ENCODE measurements at places on chromosomes 1 and 21.

- H3K27me3 ChIP-seq = no peaks in the 10 kb centered on the region
- no peaks in the 10 kb centered on the region for H3K4me1 ChIP-seq
- H3K4me3 ChIP-seq = no peak overlapping the region
- H3K36me3 ChIP-seq = no peaks in the 10 kb centered on the region
- no peak for DNase-seq
- no peak overlapping the region for H3K27ac ChIP-seq
Observed at GRCh38 chr1:246332078-246332477, 175.0 kb downstream of the SMYD3 start.

- no peaks in the 10 kb centered on the region for H3K27me3 ChIP-seq
- no peak for DNase-seq
Observed at GRCh38 chr1:87330057-87330884, 1.6 kb downstream of the LMO4 start.

GRCh38 chr1:160925652-160926244 is 28.9 kb downstream of the ITLN2 start:
- no peak for DNase-seq
- H3K27ac ChIP-seq = no peak overlapping the region
- no peaks in the 10 kb centered on the region for H3K27me3 ChIP-seq
- H3K4me3 ChIP-seq = no peak overlapping the region
- H3K4me1 ChIP-seq = no peaks in the 10 kb centered on the region

DNA sequence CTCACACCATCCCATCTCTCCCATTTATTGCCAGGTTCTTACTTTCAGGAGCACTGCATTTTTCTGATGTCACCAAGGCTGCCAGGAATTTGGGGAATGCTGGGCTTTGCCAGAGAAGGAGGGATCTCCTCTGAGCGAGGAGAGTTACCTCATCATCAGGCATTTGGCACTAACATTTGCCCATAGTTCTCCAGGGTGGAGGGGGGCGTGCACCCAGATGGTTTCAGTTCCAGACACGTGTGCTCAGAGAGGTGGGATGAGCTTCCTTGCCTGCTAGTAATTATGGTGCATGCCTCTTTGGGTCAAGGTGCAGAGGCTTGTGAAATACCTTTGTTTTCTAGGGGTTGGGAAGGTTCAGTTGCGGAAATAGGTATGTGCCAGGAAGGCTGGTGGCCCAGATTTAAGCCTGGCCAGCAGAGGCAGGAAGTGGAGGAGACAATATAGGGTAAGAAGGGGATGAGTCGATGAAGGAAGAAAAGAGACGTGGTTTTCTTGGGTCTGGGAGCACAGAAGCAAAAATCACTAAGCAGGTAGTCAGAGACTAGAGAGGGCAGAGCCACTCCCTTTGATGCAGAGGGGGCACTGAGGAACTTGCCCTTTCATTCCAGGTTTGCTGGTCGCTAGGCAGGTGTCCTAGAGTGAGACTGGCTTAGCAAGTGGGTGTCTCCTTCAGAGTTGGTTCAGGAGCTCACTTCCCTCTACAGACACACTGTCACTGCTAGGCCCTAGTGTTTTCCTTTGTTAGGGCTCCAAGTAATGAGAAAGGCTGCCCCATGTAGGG is 7.2 kb downstream of the TUFT1 start:
- peak overlapping the region; percentile 58 for H3K27ac ChIP-seq

- no peak for DNase-seq
- no peak overlapping the region for H3K27ac ChIP-seq
- no peak overlapping the region for H3K4me3 ChIP-seq
- H3K4me1 ChIP-seq = no peaks in the 10 kb centered on the region
- H3K36me3 ChIP-seq = no peaks in the 10 kb centered on the region
Observed at GRCh38 chr1:75014250-75014649, 119.9 kb upstream of the LHX8 start.

DNA sequence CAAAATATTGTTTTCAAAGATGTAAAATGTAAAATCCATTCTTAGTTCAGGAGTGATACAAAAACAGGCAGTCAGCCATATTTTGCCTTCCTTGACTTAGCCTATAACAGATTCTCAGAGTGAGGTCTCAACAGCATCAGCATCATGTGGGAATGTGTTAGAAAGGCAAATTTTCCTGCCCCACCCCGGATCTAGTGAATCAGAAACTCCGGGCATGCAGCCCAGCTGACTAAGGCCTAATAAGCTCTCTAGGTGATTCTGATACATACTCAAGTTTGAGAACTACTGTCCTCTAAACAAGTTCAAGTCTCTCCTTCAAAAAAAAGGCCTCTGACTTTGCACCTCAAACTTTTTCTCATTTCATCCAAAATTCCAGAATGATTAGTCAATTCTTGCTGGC is 46.9 kb upstream of the PRRC2C start:
- no peaks in the 10 kb centered on the region for H3K4me1 ChIP-seq
- no peaks in the 10 kb centered on the region for H3K36me3 ChIP-seq
- H3K27ac ChIP-seq = no peak overlapping the region
- no peak overlapping the region for H3K4me3 ChIP-seq
- no peak for DNase-seq
- H3K27me3 ChIP-seq = no peaks in the 10 kb centered on the region

GRCh38 chr1:19202396-19202795 is 7.7 kb downstream of the UBR4 start:
- no peak for DNase-seq
- peaks cover 9% of the 10 kb centered on the region for H3K36me3 ChIP-seq
- no peak overlapping the region for H3K27ac ChIP-seq
- H3K4me3 ChIP-seq = no peak overlapping the region

DNA sequence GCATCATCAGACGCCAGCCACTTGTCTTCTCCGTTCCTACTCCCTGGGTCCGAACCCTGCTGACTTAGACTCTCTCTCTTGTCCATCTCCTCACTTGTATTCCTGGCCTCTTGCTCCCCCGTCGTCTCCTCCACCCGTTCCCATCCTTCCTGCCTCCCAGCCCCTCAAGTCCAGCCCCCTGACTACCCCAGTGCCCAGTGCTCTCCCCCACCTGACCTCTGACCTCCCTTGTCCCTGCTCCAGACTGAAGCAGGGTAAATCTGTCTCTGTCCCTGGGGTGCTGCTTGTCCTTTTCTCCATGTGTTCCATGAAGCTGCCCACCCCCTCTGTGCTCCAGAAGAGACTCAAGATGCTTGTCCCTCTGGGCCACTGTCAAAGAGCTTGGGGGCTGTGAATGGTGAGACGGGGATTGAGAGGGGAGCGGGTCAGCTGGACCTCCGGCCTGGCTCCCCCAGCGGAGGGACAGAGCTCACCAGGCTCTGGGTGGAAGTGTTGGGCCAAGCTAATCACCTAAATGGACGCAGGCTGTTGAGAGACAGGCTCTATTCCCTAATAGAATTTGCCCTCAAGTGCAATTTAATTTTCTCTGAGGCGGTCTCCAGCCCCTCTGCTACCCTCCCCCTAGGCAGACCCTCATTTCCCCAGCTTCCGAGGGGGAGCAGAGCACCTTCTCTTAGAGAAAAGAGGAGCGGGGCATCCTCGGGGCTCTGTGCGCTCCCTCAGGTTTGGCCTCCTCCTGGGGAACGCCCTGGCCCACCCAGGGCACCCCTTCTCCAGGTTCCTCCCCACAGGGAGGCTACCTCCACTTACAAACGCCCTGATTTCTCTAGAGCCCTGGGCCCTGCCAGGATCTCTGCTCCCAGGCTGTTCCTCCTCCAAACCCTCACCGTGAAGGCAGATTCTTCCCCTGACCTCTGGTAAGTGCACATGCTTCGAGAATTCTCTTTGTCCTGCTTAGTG is 11.0 kb upstream of the LHX4 start:
- no peaks in the 10 kb centered on the region for H3K36me3 ChIP-seq
- H3K4me3 ChIP-seq = no peak overlapping the region
- H3K4me1 ChIP-seq = no peaks in the 10 kb centered on the region

DNA sequence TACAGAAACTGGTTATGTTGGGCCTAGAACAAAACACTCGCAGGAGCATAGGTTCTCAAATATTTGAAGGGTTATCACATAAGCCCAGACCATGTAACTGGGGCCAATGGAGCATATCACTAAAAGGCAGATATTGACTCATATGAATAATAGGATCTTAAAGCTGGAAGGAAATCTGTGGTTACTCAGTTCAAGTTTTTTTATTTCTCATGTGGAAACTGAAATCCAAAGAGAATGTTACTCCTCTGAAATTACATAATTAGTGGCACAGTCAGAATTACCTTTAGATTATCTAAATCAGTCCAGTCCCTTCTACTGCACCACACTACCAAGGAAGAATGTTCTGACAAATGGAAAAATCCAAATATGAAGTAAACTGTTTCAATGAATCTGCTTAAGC is 12.0 kb downstream of the SLAMF8 start:
- H3K36me3 ChIP-seq = no peaks in the 10 kb centered on the region
- H3K4me1 ChIP-seq = no peaks in the 10 kb centered on the region
- no peak overlapping the region for H3K4me3 ChIP-seq
- H3K27ac ChIP-seq = no peak overlapping the region
- no peak for DNase-seq
- no peaks in the 10 kb centered on the region for H3K27me3 ChIP-seq

DNA sequence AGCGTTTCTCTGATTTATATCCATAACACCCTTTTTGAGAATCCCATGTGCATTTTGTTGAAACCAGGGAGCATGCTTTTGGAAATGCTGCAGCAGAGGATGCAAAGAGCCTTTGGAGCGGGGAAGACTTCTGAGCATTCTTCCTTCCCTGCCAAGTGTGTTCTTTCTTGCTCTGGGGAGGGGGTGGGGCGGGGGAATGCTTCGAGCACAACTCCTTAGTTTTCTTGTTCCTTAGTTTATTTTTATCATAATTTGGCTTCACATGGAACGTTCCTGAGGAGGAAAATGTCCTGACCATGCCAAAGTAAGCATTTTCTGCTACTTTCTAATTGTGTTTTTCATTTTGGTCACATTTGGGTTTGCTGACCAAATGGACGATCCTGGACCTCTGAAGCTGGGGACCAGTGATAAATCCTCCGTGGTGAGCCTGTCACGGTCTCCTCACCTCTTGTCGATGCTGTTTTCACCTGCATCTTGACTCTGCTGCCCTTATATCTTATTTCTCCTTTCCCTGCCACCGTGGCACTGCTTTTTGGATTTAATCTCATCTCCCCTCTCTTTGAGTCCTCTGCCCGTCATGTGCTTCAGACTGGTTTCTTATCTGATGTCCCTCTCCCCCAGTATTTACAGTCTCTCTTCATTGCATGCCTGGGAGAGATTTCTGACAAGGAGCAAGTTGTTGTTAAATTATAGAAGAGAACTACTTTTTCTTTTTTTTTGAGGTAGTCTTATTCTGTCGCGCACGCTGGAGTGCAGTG is 2.4 kb downstream of the CTPS1 start:
- DNase-seq = no peak
- H3K36me3 ChIP-seq = no peaks in the 10 kb centered on the region
- peak overlapping the region; percentile 90 for H3K27ac ChIP-seq
- H3K27me3 ChIP-seq = no peaks in the 10 kb centered on the region
- H3K4me3 ChIP-seq = no peak overlapping the region
